Right renal pelvis (tissue), 4 donors: ENCODE measurements at places on chromosomes 3 and 15.

GRCh38 chr3:107562969-107563529 is 40.3 kb downstream of the BBX start:
- DNase-seq = no peak

- DNase-seq = peak; percentile 12
These were observed 160.7 kb downstream of the SQOR start for GRCh38 chr15:45795440-45796069.

DNA sequence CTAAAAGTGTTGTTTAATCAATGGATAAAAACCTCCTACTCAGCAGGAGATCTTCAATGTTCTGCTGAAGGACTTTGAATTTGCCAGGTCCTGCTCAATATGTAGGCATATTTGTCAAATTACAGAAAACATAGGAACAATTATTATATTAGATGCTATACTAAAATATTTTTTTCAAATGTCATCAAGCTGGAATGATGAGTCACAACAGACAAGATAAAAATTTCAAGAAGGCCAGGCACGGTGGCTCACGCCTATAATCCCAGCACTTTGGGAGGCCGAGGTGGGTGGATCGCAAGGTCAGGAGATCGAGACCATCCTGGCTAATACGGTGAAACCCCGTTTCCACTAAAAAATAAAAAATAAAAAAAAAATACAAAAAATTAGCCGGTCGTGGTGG is 68.0 kb downstream of the AQP9 start:
- DNase-seq = no peak

- no peak for DNase-seq
These were observed 63.3 kb downstream of the IQSEC1 start for GRCh38 chr3:13009946-13010315.

- DNase-seq = no peak
These were observed 151.3 kb upstream of the SLITRK3 start for GRCh38 chr3:165347526-165347925.

DNA sequence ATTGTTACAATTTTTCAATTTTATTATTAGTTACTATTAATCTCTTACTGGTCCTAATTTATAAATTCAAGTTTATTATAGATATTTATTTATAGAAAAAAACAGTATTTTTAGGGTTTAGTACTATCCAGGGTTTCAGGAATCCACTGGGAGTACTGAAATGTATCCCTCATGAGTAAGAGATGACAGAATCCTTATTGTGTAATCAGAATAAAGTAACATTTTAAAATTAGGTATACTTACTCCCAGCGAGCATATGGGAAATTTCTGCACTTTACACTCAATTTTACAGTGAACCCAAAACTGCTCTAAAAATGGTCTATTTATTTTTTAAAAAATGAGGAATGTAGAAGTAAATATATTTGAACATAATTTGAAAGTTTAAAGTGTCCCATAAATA is 202.7 kb downstream of the CGGBP1 start:
- DNase-seq = no peak

- no peak for DNase-seq
These were observed 15.0 kb downstream of the DNAH1 start for GRCh38 chr3:52331091-52331490.

DNA sequence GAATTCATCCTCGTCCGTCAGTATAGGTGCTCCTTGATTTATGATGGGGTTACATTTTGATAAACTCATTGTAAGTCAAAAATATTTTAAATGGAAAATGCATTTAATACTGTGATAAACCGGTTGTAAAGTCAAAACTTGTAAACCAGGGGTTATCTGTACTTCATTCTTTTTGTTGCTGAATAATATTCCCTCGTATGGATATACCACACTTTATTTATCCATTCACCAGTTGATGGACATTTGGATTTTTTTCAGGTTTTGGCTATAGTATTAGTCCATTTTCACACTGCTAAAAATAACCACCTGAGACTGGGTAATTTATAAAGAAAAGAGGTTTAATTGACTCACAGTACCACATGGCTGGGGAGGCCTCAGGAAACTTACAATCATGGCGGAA is 47.7 kb downstream of the NFKBIZ start:
- no peak for DNase-seq
